ENCODE measurements at places on chromosomes 1 and 21. TPM values are rescaled to one million over a fixed set of nuclear protein-coding genes. Genes with fewer than 3 reads are reported as not detected.
A peak's percentile ranks its signal among the peaks of the same experiment; 100 is the strongest.

DNA sequence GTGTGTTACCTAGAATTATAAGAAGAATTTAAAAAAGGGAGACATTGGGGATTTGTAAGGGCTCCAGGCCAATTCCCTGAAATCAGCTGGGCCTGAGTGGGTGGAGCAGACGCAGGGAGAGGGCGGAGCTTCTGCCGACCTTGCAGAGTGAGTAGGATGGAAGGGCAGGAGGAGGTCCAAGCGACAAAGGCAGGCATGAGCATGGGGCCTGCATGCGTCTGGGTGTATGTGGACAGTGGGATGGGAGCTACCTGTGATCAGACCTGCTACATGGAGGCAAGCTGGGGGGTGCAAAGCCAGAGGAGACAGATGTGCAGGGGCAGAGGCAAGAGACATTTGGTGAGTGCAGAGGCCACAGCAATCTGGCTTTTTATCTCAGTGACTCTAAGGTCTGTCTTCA, 105.3 kb upstream of the OLIG2 start:
- no peak for DNase-seq

DNA sequence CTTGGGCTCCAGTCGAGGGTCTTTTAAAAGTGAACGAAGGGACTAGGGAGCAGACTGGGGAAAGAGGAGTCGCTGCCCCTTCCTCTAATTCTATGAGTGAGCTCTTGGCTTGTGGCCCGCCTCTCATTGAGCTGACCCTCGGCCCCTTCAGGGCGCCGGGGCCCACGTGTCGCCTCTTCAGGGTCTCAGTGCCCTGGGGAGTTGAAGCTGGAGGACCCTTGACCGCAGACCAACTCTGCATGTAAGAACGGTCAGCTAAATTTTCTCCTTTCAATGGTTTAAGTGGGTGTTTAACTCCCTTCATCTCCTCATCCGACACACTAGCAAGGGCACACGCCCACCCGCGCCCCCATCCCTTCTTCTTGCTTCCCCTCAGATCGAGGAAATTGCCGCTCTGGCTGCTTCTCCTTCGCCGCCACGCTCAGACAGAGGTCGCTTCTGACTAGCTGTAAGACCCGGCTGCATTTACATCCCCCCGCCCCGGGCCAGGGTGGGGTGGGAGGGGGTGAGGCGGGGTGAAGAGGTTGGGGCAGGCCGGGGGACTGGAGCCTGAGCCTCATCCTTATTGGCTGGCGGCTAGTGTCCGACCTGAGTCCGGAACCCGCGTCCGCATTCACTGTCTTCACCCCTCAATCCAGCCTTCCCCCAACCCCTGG, 10.9 kb downstream of the NR5A2 start:
- no peak for DNase-seq

DNA sequence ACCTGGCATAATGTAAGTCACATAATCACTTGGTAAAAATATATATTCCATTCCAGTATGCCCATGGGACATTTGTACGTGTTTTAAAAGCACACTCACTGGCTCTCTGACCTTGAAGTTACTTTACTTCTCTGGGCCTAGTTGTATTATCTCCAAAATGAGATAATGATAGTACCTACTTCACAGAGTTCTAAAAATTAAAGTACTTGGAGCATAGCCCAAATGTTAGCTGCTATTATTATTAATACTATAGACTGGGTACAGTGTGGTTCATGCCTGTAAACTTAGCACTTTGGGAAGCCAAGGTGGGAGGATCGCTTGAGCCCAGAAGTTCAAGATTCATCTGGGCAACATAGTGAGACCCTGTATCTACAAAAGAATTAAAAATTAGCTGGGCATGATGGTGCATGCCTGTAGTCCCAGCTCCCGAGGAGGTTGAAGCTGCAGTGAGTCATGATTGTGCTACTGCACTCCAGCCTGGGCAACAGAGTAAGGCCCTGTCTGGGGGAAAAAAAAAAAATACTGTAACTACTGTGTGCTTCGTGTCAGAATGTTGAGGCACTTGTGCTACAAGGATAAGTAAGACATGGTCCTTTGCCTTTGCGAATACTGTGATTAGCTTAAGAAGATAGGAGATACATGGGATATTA, 45.7 kb downstream of the TDRD5 start:
- DNase-seq: peak; percentile 3

- DNase-seq: no peak
Observed at GRCh38 chr21:44897326-44898010, 23.2 kb downstream of the ITGB2 start.

DNA sequence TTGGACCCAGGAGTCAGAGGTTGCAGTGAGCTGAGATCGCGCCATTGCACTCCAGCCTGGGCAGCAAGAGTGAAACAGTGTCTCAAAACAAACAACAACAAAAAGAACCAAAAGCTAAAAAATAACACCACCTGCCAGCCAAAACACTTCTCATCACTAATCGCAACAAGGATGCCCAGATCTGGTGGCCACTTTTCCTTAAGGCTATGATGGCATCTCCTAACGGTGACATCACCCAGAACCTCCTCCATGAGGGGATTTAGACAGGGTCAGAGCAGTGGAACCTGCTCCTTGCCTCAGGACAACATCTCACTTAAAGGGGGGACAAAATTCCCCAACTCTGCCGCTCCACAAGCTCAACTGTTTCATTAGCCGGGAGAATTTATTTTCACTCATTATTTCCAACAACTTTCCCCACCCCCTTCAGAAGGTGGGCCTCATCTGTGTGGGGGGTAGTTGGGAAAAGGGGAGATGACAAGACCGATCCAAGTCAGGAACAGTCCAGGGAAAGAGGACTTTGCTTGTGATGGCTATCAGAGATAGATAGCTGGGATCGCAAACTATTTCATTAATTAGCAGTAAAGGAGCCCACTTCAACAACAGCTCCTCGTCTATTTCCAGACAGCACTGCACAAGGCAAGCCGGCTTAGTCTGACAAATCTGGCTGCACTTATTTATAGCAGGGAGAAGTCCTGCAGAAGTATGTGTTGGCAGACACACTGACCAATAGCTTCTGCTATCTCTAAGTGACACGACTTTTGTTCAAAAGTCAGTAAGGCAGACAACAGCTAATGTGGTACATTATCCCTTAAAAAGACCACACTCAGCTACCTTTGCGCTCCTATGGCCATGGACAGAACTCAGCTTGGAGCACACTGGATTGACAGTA, 2.6 kb downstream of the PABPC4 start:
- DNase-seq: peak; percentile 7

GRCh38 chr1:219465212-219466093, 147.5 kb downstream of the ZC3H11B start:
- peak; percentile 20 for DNase-seq

- DNase-seq: no peak
Observed at GRCh38 chr1:92461364-92462097, 25.2 kb downstream of the GFI1 start.

DNA sequence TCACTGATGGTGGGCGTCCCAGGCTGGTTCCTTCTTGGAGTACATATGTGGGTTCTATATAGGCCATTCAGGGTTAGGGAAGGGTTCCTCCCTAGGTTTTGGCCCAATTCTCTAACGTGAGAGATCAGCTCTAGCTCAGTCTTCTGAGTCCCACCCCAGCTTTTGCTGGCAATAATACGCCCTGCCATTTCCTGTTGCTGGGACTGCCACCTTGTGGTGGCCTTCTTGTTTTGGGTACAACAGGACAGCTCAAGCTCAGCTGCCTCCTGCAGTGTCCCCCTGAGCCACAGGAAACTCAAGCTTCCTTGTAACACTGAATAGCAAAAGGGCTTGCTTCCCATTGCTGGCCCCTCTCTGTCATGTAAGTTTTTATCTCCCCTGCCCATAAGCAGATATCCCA, 77.8 kb downstream of the BACH1 start:
- no peak for DNase-seq

DNA sequence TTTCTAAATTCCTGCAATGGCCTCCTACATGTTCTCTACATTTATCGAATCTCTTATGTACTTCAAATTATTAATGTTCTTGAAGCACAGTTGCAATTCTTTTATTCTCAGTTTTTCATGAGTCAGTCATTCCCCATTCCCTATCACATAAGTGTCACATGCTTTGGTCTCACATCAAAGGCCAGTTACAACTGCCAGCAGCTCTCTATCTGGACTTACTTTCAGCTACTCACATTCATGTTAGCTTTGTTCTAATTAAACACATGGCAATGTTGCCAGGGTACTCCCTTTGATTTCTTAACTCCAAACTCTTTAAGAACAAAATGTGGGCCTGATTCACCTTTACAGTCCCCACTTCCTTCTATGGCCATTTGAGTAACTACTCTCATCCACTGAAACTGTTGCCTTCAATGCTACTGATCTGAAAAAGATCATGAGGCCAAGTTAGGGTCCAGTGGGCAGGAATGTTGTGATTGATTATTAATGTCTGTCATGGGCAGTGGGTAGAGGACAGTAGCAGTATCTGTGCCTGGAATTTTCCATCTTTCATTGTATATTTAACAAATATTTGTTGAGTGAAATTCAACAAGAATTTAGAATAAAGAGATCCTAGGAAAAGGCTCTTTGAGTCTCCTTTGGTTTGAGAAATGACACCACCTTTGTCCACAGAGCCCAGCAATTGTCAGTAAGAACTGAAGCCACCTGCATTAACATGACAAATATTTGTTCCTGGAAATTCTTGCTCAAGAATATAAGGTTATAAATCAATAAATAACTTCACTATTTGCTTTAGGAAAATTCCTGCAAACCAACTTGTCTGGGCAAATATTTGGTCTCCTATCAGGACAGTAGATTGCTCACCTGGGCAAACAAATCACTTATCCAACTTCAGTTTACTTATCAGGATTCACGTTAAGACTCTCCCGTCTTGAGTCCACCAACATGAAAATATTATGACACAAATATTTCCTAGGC, 153.6 kb upstream of the SAMSN1 start:
- DNase-seq: no peak

DNA sequence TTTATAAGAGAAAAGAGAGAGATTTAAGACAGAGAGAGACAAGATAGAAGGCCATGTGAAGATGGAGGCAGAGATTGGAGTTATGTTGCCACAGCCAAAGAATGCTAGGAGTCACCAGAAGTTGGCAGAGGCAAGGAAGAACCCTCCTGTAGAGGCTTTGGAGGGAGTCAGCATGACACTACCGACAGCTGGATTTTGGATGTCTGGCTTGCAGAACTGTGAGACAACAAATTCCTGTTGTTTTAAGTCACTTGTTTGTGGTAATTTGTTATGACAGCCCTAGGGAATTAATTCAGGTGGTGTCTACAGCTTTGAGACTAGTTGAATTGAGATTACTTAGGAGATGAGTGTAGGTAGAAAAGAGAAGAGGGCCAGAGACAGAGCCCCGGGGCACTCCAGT, 158.5 kb downstream of the DNM3 start:
- DNase-seq: peak; percentile 63

- DNase-seq: no peak
Observed at GRCh38 chr1:28028873-28029654, 59.3 kb downstream of the EYA3 start.

- no peak for DNase-seq
Observed at GRCh38 chr1:246659594-246660140, 64.5 kb upstream of the SCCPDH start.

DNA sequence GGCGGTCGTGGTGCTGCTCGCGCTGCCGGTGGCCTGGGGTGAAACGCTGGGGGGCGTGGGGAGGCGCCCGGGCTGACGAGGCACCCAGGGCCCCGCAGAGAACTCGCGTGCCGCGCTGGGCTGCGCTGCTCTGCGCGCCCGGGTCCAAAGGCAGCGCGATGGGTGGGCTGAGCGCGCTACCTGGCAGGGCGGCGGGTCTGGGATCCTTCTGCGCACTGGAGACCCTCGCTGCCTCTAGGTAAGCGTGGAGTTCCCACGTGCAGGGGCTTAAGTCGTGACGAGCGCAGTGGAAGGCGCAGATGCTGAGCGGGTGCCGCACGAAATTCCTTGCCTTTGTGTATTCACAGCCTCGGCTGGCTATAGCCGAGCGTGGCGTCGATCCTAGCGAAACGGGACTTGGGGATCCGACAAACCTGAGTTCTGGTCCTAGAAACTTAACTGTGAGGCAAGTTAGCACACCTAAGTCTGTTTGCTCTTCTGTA, 24.6 kb downstream of the CR1L start:
- no peak for DNase-seq

- DNase-seq: no peak
Observed at GRCh38 chr1:60894130-60894529, 188.2 kb upstream of the NFIA start.

GRCh38 chr1:7857985-7858384, 5.1 kb upstream of the UTS2 start:
- DNase-seq: no peak

DNA sequence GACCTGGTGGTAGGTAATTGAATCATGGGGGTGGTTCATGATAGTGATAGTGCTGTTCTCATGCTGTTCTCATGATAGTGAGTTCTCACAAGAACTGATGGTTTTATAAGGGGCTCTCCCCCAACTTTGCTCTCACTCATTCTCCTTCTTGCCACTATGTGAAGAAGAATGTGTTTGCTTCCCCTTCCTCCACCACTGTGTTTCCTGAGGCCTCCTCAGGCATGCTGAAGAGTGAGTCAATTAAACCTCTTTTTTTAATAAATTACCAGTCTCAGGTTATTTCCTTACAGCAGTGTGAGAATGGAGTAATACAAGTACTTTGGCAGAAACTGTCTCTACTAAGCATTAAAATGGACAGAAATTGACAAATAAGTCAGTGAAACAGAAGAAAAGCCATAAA, 21.6 kb downstream of the RAB3GAP2 start:
- DNase-seq: no peak

- no peak for DNase-seq
Observed at GRCh38 chr1:39666772-39667171, 5.1 kb downstream of the NT5C1A start.

DNA sequence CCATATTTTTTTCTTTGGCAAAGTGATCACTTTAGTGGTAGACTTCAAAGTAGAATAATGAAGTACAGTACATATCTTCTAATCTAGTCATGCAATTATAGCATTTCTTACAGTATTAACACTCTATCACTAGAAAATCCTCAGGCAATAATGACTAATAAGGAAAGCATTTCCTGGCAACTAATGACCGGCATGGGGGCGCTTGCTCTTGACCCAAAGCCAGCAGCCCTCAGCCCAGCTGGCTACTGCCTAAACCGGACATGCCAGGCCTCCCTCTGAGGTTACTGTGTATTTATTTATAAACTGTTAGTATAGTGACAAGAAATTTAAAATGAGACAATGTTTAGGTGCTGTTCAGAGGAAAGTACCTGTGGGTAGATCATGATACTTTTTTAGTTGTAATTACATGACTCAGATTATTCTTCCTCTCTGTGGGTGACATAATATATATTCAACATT, 633.8 kb downstream of the PTPRC start:
- DNase-seq: peak; percentile 90

- DNase-seq: no peak
Observed at GRCh38 chr1:39898648-39899603, 2.8 kb downstream of the MYCL start.

- no peak for DNase-seq
Observed at GRCh38 chr1:215115760-215116159, 33.2 kb downstream of the KCNK2 start.

- no peak for DNase-seq
Observed at GRCh38 chr21:37531431-37531932, 164.9 kb downstream of the DYRK1A start.

- peak; percentile 8 for DNase-seq
Observed at GRCh38 chr1:244046907-244047611, 4.0 kb upstream of the ZBTB18 start.

- DNase-seq: no peak
Observed at GRCh38 chr1:74773582-74773981, 40.6 kb downstream of the TYW3 start.

WDR64 gene
- polyA plus RNA-seq: not detected

GSTM5 gene
- not detected for polyA plus RNA-seq

LRRC8C gene
- 12.7 TPM for polyA plus RNA-seq

LCK gene
- polyA plus RNA-seq: 0.23 TPM

SPRR3 gene
- 0.09 TPM for polyA plus RNA-seq

WNT9A gene
- polyA plus RNA-seq: 15.4 TPM

LIN28A gene
- polyA plus RNA-seq: 0.02 TPM

UBE2Q1 gene
- 13.1 TPM for polyA plus RNA-seq

TRIM33 gene
- polyA plus RNA-seq: 16.4 TPM

DNM3 gene
- 3.1 TPM for polyA plus RNA-seq

DISP3 gene
- polyA plus RNA-seq: 0.01 TPM

Measured in mammary epithelial cell (primary cell).